Activated CD8-positive, alpha-beta memory T cell treated with anti-CD3 and anti-CD28 coated beads for 48 hours (primary cell): ENCODE measurements at places on chromosomes 4 and X.

GRCh38 chr4:43126595-43126994, 234.1 kb downstream of the GRXCR1 start:
- no peak for DNase-seq

DNA sequence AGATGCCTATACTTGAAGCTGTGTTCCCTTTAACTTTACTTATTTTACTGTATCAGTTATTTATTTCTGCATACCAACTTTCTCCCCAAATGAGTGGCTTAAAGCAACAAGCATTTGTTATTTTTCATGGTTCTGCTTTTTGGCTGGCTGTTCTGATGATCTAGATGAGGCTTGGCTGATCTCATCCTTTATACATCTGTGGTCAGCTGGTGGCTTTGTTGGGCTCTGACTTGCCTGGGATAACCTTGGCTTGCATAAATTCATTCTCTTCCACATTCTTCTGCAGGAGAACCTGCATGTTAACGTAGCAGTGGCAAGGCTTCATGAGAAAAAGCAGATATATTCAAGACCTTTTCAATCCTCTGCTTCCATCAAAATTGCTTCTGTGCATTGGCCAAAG, 1317.6 kb downstream of the ADGRL3 start:
- DNase-seq, result no peak

DNA sequence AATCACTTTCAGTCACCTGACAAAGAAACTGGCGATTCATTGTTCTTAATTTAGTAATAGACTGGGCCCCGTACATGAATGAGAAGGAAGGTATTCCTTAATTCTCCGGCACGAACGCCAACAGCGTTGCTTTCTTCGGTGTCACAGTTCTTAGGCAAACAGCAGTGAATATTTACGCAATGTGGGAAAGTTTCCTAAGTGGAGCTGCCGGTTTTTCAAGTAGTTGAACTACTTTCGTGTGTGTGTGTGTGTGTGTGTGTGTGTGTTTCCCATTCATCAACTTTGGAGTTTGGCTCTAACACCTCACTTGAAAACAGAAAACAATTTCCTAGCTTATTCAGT, 651 bp downstream of the NXT2 start:
- DNase-seq, result no peak

DNA sequence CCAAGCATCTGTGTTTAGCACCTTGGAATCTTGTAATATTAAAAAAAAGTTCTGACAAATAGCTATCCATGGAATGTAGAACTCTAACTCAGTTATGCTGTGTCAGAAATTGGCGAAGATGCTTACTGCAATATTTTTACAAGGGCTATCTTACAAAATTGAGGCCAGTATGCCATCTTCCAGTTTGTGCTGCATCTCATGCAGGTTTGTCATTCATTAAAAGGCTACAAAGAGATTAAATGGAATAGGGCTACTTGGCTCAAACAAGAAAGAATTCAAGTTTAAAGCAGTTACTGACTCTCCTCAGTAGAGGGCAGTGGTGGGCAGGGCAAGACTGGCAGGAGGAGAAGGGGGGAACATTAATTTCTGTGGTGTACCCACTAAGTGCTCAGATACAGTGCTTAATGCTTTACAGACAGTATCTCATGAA, 66.5 kb downstream of the SHROOM4 start:
- no peak for DNase-seq

- DNase-seq, result no peak
These were observed 19.4 kb downstream of the NKX6-1 start for GRCh38 chr4:84479663-84480062.

DNA sequence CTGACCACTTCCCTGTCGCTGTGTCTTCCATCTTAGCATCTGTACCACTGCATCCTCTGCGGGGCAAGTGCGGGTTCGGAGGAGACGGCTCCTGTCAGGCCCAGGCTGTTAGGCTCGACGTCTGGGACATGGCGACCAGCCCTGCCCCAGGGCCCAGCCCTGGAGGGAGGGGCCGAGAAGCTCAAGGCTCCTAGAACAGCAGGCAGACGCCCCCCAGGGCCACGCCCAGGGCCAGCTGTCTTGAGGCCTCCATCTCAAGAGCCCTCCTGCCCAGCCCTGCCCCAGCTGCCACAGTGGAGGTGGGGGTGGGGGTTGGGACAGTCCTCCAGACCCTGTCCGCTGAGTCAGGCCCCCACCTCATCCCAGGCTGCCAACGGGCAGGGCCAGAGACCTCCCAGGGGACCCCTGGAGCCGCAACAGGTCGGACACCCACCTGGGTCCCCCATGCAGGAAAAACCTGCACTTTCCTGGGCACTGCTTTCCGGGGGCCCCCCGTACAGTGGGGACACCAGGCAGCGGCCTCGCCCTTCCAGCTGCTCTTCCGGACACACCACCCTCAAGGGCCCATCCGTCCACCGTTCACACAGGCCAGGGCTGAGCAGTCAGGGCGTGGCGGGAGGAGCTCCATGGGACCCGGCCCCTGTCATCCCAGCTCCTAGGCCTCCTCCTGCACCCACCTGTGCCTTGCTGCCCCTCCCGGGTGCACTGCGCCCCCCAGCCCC, 83.1 kb downstream of the FAM53A start:
- no peak for DNase-seq

- no peak for DNase-seq
These were observed 21.4 kb downstream of the SH3RF1 start for GRCh38 chr4:169249214-169249973.

- no peak for DNase-seq
These were observed 124.1 kb upstream of the TBL1X start for GRCh38 chrX:9340598-9341290.

GRCh38 chr4:52298444-52298843, 247.3 kb downstream of the SPATA18 start:
- DNase-seq, result no peak

DNA sequence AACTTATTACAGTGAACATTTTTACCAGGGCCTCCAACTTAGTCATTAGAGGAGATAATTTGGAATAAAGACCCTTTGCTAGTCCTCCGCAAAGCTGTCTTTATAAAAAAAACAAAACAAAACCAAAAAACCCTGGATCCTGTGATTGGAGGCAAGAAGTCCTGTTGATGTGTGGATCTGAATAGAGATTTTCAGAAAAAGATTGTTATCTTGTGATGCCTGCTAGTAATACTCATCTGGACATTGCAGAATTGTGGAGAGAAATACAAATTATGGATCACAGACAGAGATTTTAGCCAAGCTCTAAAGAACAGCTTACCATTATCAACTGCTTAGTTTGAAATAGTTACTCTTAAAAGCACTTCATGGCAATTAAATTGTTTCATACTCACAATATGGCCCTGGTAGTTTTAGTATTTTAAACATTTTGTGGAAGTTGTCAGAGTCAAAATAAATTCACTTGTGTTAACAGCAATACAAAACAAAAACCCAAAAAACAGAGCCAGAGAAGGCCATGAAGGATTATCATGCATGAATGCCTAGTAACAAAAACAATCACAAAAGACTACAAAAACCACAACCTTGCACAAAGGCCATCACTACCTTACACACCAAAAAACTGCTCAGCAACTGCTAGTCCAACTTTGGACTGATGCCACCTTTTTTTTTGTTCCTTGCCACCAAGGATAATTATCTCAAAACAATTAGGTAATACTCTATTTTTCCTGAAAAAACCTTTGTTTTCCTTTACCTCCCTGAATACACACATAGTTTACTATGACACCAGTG, 514.5 kb upstream of the SLIT2 start:
- no peak for DNase-seq
